Stomach (tissue), 19 donors: ENCODE measurements at places on chromosomes 4 and X.

DNA sequence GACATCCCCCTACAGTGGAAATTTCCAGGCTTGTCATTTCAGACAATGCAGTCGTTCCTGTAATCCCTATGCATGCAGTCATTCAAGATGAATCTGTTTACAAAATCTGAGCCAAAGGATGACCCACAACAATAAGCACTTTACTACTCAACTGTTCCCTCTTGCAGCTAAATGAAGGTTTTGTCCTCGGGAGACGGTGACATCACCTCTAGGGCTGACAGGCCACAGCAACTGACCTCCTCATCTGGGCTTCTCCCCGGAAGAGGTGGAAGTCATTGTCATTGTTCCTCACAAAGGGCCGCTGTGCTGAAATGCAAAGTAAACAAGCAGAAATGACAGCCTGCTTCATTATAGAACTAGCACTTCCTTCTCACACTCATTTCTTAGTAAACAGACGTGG is 29.2 kb downstream of the CLRN2 start:
- H3K4me1 ChIP-seq: no peaks in the 10 kb centered on the region
- H3K27ac ChIP-seq: no peak overlapping the region
- H3K4me3 ChIP-seq: no peak overlapping the region
- H3K27me3 ChIP-seq: no peaks in the 10 kb centered on the region
- no peaks in the 10 kb centered on the region for H3K36me3 ChIP-seq

- H3K36me3 ChIP-seq: no peaks in the 10 kb centered on the region
- H3K4me3 ChIP-seq: no peak overlapping the region
- H3K4me1 ChIP-seq: no peaks in the 10 kb centered on the region
- no peaks in the 10 kb centered on the region for H3K27me3 ChIP-seq
- DNase-seq: no peak
- H3K27ac ChIP-seq: no peak overlapping the region
Observed at GRCh38 chrX:46209768-46210167, 335.5 kb downstream of the ZNF674 start.

- H3K4me1 ChIP-seq: no peaks in the 10 kb centered on the region
- no peak overlapping the region for H3K27ac ChIP-seq
- no peak for DNase-seq
- H3K27me3 ChIP-seq: no peaks in the 10 kb centered on the region
- H3K36me3 ChIP-seq: no peaks in the 10 kb centered on the region
- no peak overlapping the region for H3K4me3 ChIP-seq
Observed at GRCh38 chrX:38142610-38143009, 78.1 kb downstream of the SRPX start.

- H3K4me1 ChIP-seq: no peaks in the 10 kb centered on the region
- DNase-seq: no peak
- H3K27ac ChIP-seq: no peak overlapping the region
- H3K4me3 ChIP-seq: no peak overlapping the region
Observed at GRCh38 chr4:90084967-90085295, 42.3 kb upstream of the CCSER1 start.

DNA sequence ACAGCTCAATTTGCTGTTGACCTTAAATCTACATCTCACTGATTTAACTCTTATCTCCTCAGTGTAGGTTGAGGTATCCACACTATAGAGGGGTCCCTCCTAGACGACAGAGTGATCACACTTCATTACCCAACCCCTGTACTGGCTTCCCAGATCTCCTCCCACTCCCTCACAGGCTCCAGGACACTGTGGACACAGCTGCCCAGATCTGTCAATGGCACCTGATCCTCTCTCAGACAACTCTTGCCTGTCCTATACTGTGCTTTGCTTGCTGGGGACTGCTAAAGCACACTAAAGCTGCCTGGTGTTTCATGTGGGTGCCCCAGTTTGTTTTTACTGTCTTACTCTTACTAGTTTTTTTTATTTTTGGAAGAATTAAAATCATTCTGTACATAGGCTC is 27.9 kb downstream of the RAB40AL start:
- no peak overlapping the region for H3K4me3 ChIP-seq
- no peaks in the 10 kb centered on the region for H3K27me3 ChIP-seq
- H3K27ac ChIP-seq: no peak overlapping the region
- H3K4me1 ChIP-seq: no peaks in the 10 kb centered on the region
- DNase-seq: no peak

DNA sequence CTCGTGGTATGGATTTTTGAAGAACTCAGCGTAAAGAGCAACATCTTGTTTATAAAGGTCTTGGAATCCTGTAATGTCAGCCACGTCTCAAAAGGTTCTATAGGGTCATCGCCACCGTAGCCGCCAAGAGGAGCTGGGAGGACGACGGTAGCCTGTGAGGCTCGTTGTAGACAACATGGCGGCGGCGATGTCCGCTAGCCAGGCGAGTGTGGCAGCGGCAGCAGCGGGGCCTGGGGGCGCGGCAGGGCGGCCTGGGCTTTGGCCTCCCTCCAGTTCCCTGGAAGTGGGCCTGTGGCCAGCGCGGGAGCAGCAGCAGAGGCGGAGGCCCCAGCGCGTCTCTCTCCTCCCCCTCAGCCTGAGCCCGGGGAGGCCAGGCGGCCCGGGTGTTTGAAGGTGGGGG is 143.5 kb upstream of the PBDC1 start:
- no peaks in the 10 kb centered on the region for H3K27me3 ChIP-seq
- H3K36me3 ChIP-seq: no peaks in the 10 kb centered on the region
- no peaks in the 10 kb centered on the region for H3K4me1 ChIP-seq
- DNase-seq: no peak

DNA sequence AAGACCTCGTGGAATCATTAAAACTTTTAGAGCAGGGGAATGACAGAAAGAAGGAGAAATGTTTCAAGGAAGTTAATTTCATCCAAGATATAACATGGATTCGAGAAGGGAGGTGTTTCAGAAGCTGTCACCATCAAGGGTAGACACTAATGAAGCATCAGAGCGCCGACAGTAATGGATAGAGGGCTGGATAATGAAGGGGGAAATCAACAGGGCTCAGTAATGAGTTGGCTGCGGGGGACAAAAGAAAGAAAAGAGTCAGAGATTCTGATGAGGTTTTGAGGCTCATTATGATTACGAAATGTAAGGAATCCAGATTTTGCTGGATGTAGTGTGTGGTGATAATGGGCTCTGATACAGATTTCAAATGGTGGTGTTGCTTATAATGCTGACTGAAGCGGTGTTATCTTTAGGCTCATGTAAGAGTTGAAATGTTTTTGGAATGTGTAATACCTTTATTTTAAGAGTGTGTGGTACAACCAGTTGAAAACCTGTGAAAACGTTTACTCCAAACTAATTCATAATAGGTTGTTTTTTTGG is 39.3 kb upstream of the TENM3 start:
- H3K27me3 ChIP-seq: no peaks in the 10 kb centered on the region
- no peak overlapping the region for H3K27ac ChIP-seq
- H3K4me1 ChIP-seq: no peaks in the 10 kb centered on the region
- no peaks in the 10 kb centered on the region for H3K36me3 ChIP-seq
